ENCODE measurements at places on chromosomes 4 and X.
A peak's percentile ranks its signal among the peaks of the same experiment; 100 is the strongest.

DNA sequence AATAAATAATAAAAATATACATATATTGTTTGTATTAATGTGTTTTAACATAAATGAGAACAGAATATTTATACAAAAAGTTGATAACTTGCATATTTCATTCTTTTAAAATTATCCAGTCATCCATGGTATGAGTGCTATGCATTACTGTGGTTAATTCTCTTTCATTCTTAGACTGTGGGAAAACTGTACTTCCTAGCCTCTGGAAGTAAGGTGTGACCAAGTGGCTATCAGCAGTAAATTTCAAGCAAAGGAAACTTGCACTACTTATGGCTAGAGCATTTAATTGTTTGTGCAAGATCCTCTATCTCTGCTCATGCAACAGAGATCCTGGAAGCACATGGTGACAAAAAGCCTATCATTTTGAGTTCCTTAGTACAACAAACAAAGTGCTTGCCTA, 1054.5 kb upstream of the PABPC4L start:
- DNase-seq = no peak

DNA sequence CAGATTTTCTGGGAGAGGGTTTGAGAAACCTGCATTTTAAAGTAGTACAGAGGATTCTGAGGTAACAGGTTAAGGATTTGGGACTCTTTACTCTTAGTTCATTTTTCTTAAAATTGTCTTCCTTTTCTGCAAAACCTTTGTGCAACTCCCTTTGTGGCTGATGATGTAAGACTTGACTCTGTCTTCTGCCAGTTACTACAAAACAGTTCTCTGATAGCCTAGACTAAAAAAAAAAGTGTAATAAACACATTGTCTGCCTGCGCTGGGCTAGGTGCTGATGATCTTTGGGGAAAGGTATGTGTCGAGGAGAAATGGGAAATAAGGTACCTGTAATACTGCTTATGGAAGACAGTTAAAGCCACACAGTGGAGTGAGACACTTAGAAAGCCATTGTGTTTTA, 28.7 kb downstream of the IL13RA1 start:
- DNase-seq = no peak

DNA sequence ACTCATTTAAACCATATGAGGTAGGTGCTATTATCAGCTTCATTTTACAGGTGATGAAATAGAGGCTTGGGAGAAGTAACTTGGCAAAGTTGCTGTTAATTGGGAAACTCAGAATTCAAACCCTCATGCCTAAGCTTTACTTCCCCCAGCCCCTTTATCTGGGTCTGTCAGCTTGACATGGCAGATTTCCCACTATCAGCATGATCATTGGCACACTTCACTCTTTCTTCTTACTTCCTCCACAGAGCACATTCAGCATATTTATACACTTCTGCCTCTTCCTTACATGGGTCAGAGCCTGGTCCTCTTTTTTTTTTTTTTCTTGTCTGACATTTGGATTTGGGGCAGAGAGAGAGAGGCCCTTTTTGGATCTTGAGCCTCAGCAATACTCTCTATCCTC, 56.5 kb upstream of the ARX start:
- DNase-seq = no peak

GRCh38 chrX:149302705-149303104, 202.4 kb downstream of the IDS start:
- no peak for DNase-seq

DNA sequence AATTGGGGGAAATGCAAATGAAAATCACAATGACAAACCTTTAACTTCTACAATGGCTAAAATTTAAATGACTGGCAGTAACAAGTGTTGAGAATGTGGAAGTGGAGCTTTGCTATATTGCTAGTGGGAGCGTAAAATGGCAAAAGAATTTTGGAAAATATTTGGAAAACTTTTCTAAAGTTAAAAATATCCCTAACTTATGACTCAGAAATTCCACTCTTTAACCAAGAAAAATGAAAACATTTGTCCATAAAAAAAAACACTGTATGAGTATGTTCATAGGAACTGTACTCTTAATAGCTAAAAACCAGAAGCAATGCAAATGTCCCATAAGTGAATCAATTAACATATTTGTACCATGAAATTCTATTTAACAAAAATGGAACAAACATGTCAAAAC, 3.6 kb downstream of the TBCK start:
- no peak for DNase-seq

DNA sequence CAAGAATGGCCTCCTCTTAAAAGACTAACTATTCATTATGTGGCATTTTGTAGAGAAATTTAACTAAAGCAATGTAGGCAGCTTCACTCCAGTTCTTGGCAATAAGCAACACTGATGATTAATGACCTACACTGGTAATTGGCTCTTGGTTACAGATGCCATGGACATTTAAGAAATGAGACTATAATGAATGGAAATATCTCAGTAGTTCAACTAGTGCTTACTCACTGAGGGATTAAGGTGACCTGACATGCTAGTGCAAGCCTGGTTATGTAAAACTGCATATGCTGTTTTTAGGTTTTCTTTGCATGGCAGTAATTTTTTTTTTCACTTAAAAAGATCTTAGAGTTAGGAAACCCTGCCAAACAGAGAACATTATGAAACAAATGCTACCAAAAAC, 152.7 kb upstream of the AADAT start:
- DNase-seq = peak; percentile 24

- no peak for DNase-seq
Observed at GRCh38 chr4:171221181-171221580, 592.0 kb upstream of the GALNTL6 start.

DNA sequence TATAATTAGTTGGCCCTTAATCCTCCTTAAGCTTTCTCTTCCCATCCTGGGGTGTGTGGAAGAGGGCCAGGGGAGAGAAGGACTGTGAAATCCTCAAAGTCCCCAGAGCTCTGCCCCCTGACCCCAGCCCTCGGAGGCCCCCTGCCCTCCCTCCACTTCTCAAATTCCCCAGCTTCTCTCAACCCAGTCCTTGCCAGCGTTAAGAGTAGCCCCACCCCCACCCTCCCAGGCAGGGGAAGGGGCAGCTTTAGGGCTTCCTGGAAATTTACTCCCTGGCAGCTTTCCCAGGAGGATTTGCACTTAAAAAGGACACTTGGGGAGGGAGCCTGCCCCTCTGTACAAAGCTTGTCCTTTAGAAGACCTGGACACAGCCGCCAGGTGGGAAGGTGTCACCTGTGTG, 11.8 kb upstream of the CD40LG start:
- DNase-seq = no peak

- no peak for DNase-seq
Observed at GRCh38 chr4:118772081-118772766, 63.7 kb downstream of the SEC24D start.

GRCh38 chr4:84479663-84480062, 19.4 kb downstream of the NKX6-1 start:
- DNase-seq = no peak

DNA sequence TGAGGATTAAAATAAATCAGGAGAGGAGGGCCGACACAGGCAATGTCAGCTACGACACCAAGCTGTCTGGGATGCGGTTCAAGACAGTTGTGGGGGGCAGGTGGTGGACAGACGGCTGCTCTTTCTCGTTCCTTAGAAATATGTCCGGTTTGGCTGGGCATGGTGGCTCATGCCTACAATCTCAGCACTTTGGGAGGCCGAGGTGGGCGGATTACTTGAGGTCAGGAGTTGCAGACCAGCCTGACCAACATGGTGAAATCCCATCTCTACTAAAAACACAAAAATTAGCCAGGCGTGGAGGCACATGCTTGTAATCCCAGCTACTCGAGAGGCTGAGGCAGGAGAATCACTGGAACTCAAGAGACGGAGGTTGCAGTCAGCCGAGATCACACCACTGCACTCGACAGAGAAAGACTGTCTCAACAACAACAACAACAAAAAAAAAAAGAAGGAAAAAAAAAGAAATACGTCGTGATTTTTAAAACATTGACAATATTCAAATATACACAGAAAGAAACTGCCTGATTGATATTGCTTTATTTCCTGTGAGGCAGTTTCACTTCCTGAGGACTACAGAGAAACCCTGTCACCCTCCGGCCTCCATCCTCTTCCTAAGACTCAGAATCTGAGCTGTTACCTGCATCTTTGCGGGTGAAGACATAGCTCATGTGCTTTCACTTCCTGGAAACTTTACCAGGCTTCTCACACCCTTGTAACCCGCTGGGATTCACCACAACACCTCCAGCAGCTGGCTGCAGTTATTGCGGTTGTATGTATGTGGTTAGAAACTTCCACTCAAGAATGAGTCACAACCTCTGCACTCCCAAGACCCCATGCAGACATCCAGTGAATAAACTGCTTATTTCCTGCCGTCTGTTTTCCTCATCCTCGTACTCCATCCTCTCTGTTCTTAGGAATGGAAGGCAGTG, 63.8 kb upstream of the STS start:
- DNase-seq = peak; percentile 88

- DNase-seq = no peak
Observed at GRCh38 chrX:10039821-10040793, 72.9 kb downstream of the CLDN34 start.

GRCh38 chr4:107689912-107690587, 30.0 kb downstream of the PAPSS1 start:
- DNase-seq = peak; percentile 32

GRCh38 chr4:20506827-20507226, 193.4 kb upstream of the PACRGL start:
- peak; percentile 55 for DNase-seq

- no peak for DNase-seq
Observed at GRCh38 chrX:113759422-113759821, 824.5 kb upstream of the HTR2C start.

DNA sequence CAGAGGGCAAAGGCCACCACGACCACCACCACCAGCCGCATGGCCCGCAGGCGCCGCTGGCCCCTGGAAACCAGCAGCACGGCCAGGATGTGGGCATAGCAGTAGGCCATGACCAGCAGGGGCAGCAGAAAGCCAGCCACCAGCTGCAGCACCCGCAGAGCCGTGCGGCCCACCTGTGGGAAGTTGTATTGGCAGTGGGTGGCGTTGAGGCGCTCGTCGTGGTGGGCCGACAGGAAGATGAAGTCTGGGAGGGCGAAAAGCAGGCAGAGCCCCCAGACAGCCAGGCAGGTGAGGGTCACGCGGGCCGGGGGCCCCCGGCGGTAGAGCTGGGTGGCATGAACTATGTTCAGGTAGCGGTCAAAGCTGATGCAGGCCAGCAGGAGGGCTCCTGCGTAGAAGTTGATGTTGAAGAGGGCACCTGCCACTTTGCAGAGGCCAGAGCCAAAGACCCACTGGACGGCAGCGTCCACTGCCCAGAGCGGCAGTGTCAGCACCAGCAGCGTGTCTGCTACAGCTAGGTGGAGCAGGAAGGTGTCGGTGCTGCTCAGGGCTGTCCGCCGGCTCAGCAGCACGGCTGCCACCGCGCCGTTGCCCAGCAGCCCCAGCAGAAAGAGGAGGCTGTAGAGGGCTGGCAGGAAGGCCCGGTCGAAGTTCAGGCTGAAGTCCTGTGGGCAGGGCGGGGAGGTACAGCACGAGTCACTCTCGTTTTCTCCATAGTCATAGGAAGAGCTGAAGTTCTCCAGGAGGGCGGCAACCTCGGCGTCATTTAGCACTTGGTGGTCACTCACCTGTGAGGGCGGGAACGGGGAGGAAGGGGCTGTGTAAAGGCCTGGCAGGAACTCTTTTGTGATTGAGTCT, 1.4 kb downstream of the CXCR3 start:
- DNase-seq = no peak

DNA sequence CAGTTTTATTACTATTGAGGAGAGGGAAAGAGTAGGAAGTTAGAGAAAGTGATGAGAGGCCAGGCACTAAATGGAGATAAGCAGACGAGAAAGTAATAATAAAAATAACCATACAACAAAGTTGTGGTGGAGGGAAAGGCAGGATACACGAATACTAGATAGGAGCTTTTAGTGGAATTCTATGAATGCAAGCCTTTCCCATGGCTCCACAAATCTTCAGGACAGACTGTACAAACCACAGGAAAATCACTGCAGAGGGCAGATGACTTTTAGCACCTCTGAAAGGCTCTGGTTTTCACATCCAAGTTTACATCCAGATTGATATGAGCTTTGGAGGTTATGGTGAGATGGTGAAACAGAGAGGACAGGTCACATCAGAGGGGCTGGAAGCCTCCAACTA, 41.5 kb downstream of the TNIP3 start:
- DNase-seq = no peak

DNA sequence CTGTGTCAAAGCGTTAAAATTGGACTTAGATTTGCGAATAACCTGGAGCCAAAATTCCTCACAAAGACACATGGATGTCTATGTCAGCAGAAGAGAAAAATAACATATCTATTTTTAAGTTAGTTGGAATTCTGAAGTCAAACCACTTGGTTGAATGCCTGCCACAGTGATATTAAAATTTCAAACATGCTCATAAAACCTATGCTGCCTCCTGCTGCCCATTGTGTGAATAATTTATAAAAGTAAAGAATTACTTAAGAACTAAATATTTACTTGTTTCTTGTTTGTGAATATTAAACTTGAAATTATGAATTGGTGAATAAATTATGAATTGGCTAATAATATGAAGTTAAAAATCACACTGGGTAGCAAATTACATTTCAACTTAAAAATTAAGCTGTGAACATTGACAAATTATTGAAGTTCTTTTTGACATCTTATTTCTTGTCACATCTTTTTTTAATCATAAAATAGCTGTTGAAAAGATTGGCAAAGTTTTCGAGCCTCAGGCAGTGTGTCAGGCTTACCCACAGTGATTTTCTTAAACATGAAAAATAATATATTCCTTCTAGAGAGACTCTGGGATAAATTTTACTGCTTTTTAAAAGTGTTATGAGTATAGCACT, 35.4 kb downstream of the FABP2 start:
- DNase-seq = peak; percentile 46

DNA sequence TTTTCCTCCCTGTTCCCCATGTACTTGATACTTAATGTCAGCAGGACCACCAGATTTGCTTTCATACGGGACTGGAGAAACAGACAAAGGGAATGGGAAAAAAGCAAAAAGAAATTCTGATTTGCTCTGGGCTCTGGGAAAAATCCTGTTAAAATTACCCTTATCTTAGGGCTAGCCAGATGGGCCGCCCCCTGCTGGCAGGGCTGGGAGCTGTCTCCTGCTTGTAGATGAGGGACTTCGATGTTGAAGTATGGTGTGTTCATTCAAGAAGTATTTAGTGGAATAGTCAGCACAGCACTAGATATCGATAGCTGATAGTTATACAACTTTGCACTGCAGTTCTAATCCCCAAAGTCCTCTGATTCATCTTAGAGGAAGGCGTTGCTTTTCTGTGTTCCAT, 45.8 kb downstream of the BCORL1 start:
- peak; percentile 2 for DNase-seq

GRCh38 chr4:163484906-163485305, 9.6 kb upstream of the TMA16 start:
- peak; percentile 12 for DNase-seq

DNA sequence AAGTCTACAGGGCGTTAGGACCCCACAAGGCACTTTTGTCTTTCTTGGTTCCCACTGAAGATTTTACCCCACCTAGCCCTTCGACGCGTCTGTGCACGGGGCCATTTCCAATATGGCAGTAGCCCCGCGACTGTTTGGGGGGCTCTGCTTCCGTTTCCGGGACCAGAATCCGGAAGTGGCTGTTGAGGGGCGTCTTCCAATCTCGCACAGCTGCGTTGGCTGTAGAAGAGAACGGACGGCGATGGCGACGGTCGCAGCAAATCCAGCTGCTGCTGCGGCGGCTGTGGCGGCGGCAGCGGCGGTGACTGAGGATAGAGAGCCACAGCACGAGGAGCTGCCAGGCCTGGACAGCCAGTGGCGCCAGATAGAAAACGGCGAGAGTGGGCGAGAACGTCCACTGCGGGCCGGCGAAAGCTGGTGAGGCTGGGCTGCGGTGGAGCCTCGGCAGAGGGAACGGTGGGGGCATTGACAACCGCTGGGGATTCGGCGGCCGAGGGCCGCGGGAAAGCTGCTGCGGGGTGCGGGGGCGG, at the start of gene USP11:
Gene USP11, plus strand, starts transcription at position 207 of the 530 bp plus-strand sequence. Its CDS starts 35 bp downstream, at position 242.
- no peak for DNase-seq

Measured in GM04504 (cell line).